ENCODE measurements at places on chromosomes 1 and 21.
A peak's percentile ranks its signal among the peaks of the same experiment; 100 is the strongest.

DNA sequence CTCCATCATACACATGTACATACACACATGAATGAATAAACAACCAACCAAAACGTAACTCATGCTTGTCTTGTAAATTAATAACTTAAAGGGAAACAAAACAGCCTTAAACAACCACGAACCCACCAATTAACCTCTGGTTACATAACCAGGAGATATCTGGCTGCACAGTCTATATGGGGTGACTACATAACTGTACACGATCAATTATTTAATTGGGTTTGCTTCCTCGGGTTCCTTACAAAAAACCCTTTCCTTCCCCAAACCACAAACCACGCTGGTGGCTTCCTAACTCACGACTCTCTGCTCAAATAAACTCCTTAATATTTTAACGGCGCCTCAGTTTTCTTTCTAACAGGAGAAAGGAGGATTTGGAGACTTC is 744 bp downstream of the ZNF670 start:
- DNase-seq = no peak

DNA sequence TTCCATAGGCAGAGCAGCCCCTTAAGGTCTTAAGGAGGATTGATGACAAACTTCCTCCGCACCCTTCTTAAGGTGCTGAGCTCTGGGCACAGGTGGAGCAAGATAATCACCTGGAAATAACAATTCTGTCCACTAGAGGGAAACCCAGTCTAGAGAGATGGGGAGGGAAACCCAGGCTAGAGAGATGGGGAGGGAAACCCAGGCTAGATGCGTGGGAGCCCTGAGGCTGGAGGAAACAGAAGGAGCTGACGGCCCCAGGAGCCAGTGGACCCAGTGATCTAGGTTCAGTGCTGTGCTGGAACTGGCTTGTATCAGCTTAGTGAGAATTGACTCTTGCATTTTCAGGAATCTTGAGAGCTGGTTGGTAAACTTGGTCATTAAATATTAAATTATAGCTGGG is 17.8 kb upstream of the MYCL start:
- DNase-seq = peak; percentile 79

DNA sequence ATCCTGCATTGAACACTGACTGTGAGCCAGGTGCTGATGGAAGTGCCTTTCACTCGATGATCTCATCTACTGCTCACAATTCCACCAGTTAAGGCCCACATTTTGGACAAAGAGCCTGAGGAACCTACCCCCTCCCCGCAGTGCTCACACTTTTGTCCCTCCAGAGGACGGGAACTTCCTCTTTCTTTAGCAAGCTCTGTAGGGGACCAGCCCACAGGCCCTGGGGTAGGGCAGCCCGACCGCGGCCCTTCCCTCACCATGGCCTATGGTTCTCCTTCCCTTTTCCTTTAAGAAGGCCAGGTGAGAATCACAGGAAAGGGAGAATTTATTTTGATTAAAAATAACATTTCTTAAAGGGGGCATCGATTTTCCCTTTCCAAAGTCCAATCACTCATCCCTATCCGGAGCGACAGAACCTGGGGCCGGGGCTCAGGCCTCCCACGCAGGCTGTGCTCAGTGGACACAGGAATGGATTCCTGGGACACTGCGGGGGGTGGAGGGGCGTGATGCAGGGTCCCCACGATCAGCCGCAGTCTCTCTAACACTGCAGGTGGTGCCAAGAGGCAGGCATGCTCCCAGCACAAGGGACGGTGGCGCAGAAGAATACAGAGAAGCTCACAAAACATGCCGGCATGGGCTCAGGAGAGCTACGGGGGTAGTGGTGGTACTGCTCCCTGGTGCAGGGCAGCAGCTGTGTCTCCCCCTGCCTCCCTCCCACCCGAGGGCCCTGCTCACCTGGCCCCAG is 8.9 kb upstream of the KCNE1 start:
- DNase-seq = no peak

GRCh38 chr1:3011631-3012455 is 9.4 kb upstream of the ACTRT2 start:
- no peak for DNase-seq

DNA sequence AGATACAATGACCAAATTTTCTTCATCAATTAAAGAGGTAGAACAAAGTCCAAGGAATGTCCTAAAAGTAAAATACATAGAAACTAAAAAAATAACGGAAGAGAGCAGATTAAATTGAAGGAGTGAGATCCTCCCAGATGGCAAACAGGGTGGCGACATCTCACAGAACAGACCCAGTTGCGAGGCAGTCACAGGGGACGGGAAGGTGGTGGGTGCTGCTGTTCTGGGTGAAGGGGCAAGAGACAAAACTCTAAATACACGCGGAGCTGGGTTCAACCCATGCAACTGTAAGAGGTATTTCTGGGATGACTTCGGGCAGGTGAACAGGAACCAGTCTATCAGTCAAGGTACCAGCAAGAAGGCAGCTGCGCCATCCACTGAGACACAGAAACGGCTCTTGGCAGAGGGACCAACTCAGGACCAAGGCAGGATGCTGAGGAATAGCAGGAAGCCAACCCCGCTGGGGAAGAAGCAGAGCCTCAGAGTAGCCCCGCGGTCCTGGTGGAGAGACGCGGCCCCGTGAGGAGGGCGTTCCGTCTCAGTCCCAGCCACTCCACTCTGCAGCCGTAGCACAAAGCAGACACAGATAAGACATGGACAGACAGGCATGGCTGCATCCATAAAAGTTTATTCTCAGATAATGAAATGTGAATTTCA is 32.2 kb downstream of the WDR4 start:
- no peak for DNase-seq

DNA sequence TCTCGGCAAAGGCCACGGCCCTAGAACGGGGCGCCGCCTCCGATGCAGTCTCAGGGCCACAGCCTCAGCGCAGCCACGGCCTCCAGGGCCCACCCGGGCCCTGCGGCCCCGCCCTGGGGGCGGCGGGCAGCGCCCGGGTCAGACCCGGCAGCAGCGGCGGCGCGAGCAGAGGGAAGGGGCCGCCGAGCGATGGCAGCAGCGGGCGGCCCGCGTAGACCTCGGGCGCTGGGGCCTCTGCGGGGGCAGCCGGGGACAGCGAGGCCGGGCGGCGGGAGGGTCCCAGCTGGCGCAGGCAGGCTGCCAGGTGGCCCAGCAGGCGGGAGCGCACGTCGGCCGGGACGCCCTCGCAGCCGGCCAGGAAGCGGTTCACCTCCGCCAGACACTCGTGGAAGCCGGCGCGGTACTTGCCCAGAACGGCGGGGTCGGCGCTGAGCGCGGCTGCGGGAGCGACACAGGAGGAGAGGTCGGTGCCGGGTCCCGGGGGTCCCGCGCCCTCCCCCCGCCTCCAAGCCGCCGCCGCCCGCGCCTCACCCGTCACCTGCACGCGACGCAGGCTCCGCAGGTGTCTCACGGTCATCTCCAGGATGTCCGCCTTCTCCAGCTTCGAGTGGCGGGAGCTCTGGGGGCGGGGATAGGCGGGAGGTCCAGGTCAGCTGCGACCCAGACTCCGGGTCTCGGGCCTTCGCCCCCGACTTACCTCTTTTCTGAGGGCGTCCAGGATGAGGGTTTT is 737 bp downstream of the HES4 start:
- DNase-seq = no peak

DNA sequence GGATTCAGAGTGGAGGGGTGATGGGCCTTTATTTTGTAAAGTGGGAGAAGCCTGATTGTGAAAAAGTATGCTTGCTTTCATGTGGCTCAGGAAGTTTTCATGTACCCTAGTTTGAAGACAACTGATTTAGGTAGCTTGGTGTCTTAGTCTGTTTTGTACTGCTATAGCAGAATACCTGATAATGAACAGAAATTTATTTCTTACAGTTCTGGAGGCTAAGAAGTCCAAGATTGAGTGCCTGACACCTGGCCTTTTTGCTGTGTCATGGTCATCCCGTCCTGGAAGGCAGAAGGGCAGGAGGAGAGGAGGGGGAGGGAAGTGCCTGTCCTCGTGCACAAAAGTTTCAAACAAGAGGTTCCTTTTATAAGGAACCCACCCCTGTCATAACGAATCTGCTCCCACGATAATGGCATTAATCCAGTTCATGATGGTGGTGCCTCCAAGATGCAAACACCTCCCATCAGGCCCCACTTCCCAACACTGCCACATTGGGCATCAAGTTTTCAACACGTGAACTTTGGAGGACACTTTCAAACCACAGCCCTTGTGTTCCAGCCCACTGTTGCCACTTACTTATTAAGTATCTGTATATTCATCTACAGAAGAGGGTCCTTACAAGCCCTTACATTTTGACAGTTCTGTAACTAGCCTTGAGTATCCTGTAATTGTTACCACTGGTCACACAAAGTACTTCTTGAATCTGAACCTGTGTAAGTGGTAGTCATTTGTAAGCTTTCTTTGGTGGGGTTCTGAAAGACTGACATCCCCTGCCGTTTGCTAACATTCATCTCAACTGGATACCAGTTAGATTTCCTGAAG is 9.5 kb downstream of the UCK2 start:
- DNase-seq = no peak

DNA sequence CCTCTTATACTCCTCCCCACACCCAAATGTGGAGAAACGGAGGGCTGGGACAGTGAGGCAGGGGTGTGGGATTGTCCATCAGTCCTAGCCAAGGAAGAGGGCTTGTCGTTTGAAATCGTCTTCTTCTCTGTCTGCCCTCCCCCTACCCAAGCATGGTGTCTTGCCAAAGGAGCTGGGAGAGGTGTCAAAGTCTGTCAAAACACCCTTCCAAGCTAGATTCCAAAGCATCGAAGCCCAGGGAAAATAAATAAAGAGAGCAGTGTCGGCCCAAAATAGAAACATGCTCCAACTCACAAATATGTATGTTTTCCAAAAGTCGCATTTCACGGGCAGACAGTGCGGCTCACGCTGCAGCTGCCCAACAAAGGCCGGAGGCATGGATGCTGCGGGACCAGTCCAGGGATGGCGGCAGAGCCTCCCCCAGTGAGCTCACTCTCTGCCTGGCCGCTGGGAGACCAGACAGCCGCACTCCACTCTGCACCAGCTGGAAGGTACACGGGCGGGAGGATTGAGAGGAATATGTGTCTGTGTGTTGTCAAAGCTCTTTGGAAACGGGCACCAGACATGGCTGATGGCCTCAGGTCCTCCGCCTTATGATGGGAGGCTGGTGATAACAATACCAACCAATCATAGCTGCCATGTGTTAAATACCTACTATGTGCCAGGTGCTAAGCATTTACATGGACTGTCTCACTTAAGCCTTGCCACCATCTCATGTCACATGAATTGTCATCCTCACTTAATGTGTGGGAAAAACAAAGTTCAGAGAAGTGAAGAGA is 3.9 kb downstream of the DISP3 start:
- DNase-seq = no peak

GRCh38 chr1:243672539-243673074 is 177.4 kb downstream of the AKT3 start:
- no peak for DNase-seq

GRCh38 chr1:200306944-200307754 is 102.7 kb downstream of the ZNF281 start:
- DNase-seq = peak; percentile 23

GRCh38 chr1:192131914-192132313 is 26.3 kb upstream of the RGS18 start:
- no peak for DNase-seq

DNA sequence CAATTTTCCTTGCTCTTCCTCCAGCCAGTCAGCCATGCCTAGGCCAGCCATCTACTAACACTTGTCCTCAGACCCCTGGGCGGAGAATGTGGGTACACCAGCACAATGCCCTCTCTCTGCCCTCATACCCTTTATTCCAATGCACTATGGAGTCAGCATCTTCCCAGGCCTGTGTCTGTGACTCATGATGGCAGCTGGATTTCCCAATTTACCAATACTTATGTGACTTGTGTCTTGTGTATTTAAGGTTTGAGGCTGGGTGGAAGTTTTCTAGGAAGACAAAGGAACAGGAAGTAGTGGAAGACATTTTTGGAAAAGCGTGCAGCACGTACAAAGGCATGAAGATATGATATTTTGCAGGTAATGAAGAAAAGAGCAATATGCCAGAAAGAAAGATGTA is 114.3 kb downstream of the NMNAT2 start:
- no peak for DNase-seq

GRCh38 chr1:62362061-62362917 is 43.1 kb upstream of the KANK4 start:
- DNase-seq = no peak

- DNase-seq = peak; percentile 69
Measured at GRCh38 chr1:35641233-35641866, at the start of gene PSMB2. TSS of gene PSMB2 (minus strand) at chr1:35641526. CDS start at chr1:35641432, 94 bp downstream.

DNA sequence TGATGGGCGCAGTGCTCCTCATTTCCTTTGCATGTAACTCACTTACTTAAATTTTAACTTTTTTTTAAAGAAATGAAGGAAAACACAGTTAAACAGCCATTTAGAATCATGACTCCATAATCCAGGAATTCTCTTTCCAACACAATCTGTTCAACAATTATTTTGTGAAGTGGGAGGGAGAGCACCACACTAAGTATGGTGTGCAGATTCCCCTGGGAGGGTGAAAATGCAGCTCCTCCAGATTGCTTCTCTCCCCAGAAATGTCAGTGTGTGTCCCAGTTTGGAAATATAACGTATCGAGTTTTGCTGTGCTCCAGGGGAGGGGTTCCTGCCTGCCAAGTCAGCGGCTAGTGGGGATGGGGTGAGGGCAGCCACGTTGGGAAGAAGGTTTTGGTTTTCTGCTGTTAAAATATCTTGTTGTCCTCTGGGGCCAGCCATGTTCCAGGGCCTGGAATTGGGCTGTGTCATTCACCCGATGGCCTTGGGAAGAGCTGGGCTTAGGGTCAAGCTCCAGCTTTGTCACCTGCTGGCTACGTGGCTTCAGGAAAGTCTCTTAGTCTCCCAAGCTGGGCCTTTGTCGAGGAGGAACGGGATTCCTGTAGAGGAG is 17.3 kb upstream of the DISP3 start:
- DNase-seq = no peak

DNA sequence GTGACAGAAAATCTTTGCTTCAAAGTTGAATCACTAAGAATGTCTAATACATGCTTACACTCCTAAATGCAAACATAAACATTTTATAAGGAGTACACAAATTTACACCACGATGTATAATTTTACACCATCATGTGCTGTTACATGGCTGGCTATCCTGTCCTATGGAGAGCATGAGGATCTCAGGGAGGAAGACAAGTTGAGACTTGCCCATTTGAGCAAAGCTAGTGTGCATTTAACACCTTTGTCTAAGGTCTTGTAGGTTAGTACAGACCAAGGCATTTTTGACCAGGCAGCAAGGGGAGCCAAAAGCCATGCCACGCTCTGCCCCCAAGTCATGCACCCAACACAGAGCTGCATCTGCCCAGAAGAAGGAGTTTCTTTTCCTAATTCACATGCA is 14.5 kb upstream of the COG2 start:
- no peak for DNase-seq

DNA sequence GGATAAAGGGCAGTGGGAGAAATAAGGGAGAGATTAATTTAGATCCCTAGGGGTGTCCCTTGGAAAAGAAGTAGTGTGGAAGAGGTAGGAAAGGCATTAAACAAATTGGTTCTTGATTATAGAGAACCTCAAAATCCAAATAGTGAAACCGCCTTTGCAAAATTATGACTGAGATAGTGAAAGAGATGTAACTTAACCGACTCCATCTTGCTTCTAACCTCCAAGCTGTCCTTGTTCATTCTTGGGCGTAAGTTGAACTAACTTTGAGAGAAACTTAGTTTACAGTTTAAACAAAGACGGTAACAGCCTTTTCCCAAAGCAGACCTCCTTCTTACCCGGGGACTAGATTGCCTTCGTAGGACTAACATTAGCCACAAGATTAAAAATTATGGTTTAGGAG is 3.2 kb upstream of the RAB3GAP2 start:
- DNase-seq = no peak
